Diencephalon (tissue), 1 donor: ENCODE measurements at places on chromosomes 5 and 9. TPM values are rescaled to one million over a fixed set of nuclear protein-coding genes. Genes with fewer than 3 reads are reported as not detected.

The LHX3 gene
- total RNA-seq, result not detected

The SLC1A1 gene
- 49.6 TPM for total RNA-seq

The IL13 gene
- not detected for total RNA-seq

The DOCK8 gene
- 4.2 TPM for total RNA-seq

The TAF11L14 gene
- not detected for total RNA-seq

The ADAMTS19 gene
- 15.2 TPM for total RNA-seq

The ALAD gene
- 16.4 TPM for total RNA-seq
